ENCODE measurements at places on chromosomes 16 and 17.

GRCh38 chr16:20871258-20871657 lies 28.9 kb downstream of the DCUN1D3 start:
- no peak for DNase-seq

GRCh38 chr16:89437251-89437987 lies 52.9 kb downstream of the ANKRD11 start:
- no peak for DNase-seq

DNA sequence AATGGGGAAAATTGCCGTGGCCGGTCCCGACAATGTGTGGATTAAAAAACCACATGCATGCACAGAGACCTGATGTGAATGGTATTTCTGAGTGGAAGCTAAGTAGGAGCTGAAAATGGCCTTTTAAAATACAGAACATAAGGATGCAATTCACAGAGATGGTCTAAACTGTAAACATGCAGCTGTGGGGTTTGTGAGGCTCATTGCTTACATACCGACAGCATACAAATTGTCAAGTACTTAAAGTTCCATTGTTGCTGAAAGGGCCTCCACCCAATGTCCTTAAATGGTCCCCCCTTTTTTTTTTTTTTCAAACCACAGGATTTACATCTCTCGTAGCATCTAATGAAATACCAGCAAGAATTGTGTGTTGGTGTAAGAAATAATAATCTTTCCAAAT lies 523.2 kb downstream of the MAF start:
- DNase-seq = no peak

GRCh38 chr17:78986649-78987328 lies 7.1 kb upstream of the LGALS3BP start:
- no peak for DNase-seq

GRCh38 chr17:50276588-50277356 lies 2.5 kb downstream of the TMEM92 start:
- no peak for DNase-seq

DNA sequence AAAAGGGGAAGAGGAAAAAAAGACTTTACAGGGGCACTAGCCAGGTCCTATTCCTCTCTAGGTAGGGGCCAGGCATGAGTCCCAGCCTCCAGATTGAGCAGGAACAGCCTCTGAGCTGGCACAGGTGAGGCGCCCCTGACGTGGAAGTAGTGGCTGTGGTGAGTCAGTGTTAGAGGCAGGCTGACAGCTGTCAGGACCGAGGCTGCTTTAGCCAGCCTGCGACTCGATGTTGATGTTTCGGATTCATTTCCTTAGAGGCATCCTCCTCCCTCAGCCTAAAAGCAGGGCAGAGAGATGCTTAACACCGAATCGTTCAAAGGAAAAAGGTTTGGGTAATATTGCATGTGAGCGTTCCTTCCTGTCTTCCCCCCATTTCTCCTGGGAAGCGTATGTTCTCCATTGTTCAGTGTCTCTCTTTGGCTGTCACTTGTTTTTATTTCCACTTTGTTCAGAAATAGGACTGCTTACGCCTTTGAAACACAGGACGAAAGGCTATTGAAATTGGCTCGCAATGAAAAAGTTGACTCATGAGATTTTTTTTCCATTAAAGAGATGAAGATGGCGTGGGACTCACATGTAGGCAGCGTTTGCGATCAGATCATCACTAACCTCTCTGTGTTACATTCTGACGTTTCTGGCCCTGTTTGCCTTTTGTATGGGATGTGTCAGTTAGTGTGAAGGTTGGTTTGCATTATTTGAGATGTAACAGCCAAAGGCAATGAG lies 1.3 kb downstream of the KIAA0513 start:
- peak; percentile 72 for DNase-seq

- DNase-seq = no peak
Observed at GRCh38 chr17:2057175-2057759, 2.4 kb downstream of the HIC1 start.

- no peak for DNase-seq
Observed at GRCh38 chr16:78762222-78762621, 662.8 kb downstream of the WWOX start.

DNA sequence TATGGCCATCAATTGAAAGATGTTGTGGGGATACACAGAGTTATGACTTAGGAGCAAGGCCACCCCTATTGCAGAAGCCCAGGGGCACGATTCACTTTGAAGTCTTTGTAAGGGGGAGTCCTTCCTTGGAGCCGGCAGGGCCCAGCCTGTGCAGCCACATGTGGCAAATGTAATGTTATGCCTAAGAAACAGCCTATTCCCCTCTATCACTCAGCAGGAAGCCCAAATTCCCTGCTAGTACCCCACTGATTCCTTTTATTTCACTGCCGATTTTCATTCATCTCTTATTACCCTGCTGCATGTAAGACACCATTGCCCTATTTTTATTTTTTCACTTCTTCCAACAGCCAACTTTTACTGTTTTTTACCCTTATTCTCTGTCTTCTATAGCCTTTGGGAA lies 233.2 kb downstream of the PMP22 start:
- no peak for DNase-seq

DNA sequence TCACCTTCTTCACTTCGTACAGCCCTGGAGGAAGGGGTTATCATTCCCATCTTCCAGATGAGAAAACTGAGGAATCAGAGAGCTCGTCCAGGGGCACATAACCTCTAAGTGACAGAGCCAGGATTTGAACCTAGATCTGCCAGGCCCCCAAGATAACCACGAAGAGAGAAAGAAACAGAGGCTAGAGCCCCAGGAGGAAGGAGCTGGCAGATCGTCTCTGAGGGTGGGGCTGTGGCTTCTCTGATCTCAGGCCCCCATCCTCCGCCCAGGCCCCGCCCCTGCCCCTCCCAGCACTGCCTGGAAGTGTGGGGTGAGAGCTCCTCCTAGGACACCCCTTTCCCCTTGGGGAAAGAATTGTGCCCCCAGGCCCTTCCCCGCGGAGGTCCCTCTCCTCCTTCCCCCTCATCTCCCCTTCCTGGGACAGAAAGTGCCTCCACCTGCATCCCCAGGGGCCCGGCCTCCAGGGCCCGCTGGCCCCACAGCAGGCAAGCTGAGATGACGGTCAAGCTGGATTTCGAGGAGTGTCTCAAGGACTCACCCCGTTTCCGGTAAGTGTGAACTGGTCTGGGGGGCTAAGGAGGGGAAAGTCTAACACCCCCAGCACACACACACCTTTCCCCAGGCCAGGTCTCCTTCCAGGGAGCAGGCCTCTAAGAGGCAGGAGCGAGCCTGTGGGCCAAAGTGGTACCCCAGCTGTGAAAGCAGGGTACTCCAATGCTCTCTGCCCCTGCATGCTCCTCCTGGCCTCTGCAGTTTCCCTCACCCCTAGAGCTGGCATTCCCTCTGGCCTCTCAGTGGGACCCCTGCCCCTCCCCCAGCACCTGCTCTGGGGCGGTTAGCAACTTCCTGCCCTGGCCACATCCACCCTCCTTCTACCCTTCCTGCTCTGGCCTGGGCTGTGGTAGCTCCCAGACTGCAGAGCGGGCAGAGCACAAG lies at the start of gene ACAP1:
ACAP1 (plus strand) TSS at position 290 of the 936 bp plus-strand sequence; CDS start at position 496, 206 bp downstream.
- peak; percentile 68 for DNase-seq

DNA sequence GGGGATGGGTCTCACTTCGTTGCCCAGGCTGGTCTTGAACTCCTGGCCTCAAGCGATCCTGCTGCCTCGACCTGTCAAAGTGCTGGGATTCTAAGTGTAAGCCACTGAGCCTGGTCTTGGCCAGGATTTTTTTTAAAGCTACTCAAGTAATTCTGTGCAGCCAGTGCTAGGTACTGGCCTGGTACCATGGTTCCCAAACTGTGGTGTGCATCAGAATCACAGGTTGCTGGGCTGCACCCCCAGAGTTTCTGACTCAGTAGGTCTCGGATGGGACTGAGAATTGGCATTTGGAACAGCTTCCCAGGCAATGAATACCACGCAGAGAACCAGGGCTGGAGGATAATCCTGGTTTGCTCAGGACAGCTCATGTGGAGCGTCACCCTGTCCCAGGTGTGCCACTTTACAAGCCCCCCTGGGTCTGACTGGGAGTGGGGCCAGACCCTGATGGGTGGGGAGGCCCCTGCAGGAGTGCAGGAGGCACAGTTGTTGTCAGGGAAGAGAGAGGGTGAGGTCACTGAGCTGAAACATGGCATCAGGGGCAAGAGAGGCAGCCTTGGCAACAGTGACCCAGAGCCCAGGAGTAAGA lies 10.7 kb upstream of the MRPS23 start:
- DNase-seq = no peak

GRCh38 chr16:64133366-64133765 lies 988.5 kb downstream of the CDH11 start:
- DNase-seq = no peak

DNA sequence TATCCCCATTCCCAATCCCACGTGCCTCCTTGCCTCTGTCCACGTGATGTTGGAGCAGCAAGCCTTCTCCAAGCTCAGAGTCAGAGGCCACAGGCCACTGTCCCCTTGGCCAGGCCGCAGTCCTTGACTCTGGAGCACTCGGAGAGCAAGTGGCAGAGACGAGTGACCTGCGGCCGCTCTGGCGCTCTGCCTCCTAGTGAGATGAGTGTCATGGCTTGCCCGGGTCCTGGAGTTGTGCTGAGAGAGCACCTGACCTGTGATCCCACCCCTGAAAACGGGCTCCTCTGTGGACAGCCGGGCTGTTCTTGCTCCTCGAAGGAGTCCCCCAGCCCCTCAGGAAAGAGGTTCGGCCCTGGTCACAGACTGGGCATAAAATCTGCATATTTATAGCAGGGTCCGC lies 10.0 kb upstream of the FASN start:
- no peak for DNase-seq

GRCh38 chr17:28219771-28220170 lies 99.2 kb upstream of the TMEM97 start:
- no peak for DNase-seq

Data from stimulated activated CD4-positive, alpha-beta T cell treated with anti-CD3 and anti-CD28 coated beads, TNF-alpha, amount 100 ng/mL, for 48 hours (primary cell).